ENCODE measurements at places on chromosomes 5 and 9. TPM values are rescaled to one million over a fixed set of nuclear protein-coding genes. Genes with fewer than 3 reads are reported as not detected.

Gene SLC36A3
- total RNA-seq, result not detected

Gene NSA2
- 78.0 TPM for total RNA-seq

Gene ANKRD55
- 0.32 TPM for total RNA-seq

Gene OBP2B
- 11.4 TPM for total RNA-seq

Gene WDR38
- not detected for total RNA-seq

Gene CCL19
- total RNA-seq, result 3.6 TPM

Gene TSPAN17
- total RNA-seq, result 12.1 TPM

Gene PRLR
- 6.1 TPM for total RNA-seq

Measured in lower leg skin (tissue), 4 donors.